ENCODE measurements at places on chromosomes 2 and 18.
A peak's percentile ranks its signal among the peaks of the same experiment; 100 is the strongest.

DNA sequence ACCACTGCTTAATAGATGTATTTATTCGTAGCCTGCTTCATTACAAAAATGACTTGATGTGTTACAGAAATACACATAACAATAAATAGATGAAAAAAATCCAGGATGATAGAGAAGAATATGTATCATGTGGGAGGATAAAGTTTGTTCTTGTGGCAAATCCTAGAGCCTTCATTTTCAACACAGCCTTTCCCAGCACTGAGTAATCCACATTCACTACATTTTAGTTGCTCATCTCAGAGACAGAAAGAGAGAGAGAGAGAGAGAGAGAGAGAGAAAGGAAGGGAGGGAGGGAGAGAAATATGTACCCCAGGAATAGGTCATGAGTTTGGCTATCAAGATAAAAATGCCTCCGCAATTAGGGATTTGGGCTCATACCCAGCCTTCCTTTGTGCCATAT, 144.3 kb downstream of the RBMS1 start:
- no peak for DNase-seq

GRCh38 chr2:58237741-58238140, 3.4 kb downstream of the FANCL start:
- DNase-seq: no peak

DNA sequence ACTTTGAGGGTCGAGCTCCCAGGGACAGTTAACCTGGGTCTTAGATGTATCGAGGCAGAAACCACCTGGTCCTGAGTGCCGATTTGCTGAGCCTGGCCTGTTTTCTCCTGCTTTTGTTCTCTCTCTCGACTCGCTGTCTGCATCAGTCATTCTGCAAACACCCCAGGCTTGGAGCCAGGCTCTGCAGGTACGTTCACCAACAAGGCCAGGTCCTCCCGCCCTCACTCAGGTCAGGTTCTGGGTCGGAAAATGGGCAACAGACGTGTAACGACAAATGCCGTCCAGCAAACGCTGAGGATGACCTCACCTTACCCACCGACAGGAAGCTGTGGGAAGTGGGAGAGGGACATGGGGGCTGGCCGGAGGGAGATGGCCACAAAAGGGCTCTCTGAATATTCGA, 57.7 kb upstream of the PXDN start:
- no peak for DNase-seq

GRCh38 chr2:100882645-100883613, 63.0 kb downstream of the NPAS2 start:
- no peak for DNase-seq

- no peak for DNase-seq
Measured at GRCh38 chr2:10413503-10413902, 34.6 kb downstream of the ODC1 start.

DNA sequence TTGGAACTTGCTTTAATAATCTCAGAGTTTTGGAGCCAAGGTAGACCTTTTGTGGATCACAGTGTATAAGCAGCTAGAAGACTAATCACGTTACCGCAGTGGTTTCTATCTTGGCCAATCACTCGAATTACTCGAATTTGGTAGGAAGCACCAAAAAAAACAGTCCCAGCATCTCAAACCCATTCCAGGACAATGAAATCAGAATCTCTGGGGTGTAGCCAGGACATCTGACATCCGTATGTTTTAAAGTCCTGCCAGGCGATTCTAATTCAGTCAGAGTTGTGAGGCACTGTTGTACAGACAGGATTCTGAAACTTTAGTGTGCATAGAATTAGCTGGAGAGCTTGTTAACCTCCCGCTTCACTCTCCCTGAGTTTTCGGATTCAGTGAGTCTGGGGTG, 30.8 kb downstream of the GRHL1 start:
- peak; percentile 62 for DNase-seq

DNA sequence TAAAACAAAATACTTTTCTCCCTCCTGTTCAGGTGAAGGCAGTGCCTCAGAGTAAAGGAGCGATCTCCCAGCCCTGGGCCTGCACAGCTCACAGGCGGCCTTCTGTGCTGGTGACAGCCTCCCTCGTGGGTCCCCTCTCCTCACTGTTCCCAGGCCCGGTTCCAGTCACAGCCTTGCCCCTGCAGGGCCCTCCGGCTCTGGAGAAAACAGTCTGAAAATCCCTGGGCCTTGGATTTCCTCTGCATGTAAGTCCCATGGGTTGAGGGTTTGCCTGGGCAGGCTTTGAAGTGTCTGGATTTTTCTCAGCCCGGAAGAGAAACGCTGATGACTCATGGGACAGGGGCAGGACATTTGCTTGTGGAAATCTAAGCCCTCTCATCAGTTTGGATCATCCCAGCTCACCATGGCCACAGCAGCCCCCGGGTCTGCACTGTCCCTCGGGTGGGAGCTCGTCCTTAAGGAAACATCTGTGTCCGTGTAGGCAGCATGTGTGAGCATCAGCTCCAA, 186.1 kb upstream of the RAB12 start:
- peak; percentile 46 for DNase-seq

DNA sequence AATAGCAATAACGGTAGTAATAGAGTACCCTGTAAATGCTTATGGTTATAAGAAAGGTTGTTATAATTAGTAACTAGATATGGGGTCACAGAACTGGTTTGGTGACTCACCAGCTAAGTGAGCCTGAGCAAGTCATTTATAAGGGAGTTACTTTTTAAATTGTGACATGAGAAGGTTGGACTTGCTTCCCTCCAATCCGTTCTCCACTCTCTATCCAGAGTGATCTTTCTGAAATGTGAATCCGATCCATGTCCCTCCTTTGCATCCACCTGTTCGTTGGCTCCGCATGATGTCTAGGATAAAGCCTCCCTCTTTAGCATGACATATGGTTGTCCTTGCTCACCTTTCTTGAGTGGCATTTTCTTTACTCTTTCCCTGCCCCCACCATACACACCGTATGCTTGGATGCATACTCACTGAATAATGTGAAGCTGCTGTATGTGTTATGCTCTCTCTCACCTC, 83.1 kb downstream of the CDC42EP3 start:
- DNase-seq: no peak

GRCh38 chr2:42141687-42142546, 27.2 kb upstream of the EML4 start:
- DNase-seq: peak; percentile 88

DNA sequence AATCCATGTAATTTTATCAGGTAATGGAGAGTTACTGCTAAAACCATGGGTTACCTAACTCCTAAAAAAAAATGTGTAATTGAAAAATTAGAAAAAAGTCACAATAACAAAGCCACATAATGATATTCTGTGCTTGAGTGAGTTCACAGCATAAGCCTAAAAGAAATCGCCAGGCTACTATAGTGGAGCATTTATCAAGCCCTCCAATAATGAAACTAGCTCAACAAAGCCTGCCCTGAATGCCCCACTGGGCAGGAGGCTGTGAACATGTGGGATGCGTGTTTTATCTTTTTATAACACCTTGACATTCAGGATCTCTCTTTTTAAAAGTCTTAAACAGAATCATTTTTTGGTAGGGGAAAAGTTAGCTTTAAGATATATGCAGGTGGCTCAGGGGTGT, 86.3 kb downstream of the KCTD18 start:
- DNase-seq: no peak

DNA sequence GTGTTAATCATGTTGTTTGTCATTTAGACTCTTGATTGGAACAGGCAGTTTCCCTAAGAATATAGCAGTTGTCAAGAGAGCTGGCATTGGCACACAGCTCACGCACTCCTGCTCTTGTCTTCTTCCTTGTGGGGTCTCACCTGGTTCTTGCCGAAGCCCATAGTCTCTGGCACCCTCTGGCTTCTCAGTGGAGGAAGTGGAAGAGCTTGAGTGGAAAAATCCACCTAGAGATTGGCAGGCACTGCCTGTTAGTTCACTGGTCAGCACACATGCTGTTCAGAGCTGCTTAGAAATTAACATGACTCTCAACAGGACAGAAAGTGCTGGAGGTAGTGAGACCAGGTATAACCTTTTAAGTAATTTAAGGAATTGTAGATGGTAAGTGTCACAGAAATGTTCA, 28.3 kb downstream of the SCTR start:
- DNase-seq: no peak

DNA sequence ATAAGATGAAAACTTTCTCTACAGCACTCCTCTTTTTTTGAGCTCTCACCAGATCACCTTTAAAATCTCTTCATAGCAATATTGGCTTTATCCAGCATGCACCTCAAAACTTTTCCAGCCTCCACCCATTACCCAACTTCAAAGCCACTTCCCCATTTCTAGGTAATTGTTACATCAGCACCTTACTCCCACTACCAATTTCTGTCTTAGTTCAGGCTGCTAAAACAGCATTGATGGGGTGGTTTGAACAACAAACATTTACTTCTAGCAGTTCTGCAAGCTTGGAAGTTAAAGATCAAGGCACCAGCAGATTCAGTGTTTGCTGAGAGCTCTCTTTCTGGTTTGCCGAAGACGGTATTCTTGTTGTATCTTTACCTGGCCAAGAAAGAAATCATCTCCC, 114.0 kb upstream of the SLC39A10 start:
- DNase-seq: no peak

- DNase-seq: no peak
Measured at GRCh38 chr2:233799087-233799665, 21.0 kb downstream of the MROH2A start.

DNA sequence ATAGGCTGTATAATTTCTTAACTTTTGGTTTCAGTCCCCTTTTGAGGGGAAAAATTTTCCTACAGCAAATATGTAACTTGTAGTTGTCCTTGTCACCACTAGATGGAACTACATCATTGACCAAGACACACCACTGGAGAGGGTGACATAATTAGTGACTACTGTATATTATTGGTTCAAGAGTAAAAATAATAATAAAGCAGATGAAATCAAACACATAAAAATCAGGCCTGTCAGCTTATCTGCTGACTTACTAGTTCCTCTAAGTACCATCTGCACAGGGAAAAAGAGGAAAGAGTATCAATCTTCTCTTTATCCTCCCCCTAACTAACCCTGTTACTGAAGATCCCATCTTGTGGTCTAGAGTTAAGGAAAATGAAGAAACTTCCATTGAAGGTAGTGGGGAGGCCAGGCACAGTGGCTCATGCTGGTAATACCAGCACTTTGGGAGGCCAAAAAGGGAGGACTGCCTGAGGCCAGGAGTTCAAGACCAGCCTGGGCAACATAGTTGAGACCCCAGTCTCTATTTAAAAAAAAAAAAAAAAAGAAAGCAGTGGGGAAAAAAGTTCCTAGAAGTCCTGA, 29.6 kb upstream of the ENOSF1 start:
- no peak for DNase-seq

DNA sequence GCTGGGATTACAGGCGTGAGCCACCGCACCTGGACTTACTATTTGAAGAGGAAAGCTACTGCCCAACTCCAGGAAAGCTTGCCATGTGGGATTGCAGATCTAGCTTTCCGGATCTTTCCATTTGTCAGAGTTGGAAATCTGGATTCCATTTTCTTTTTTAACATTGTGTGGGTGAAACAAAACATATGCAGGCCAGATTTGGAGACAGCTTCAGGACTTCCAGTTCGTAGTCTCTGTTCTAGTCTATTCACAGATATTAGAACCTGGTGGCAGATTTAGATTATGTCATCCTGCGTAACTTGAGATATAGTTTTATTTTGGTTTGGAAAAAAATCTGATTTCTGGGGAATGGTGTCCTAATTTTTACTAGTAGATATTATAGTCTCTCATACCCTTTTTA, 70.5 kb downstream of the ZNF236 start:
- DNase-seq: no peak

GRCh38 chr2:193331676-193332075, 1136.9 kb upstream of the TMEFF2 start:
- DNase-seq: no peak

- no peak for DNase-seq
Measured at GRCh38 chr2:67219651-67220050, 177.5 kb upstream of the ETAA1 start.

GRCh38 chr18:74652392-74652988, 54.8 kb downstream of the ZNF407 start:
- no peak for DNase-seq
